Stimulated activated CD4-positive, alpha-beta T cell treated with anti-CD3 and anti-CD28 coated beads, Interleukin-2, amount 100 ng/mL, for 24 hours (primary cell): ENCODE measurements at places on chromosomes 6 and 20.

- DNase-seq = no peak
Observed at GRCh38 chr6:139016337-139017213, 12.0 kb upstream of the ABRACL start.

DNA sequence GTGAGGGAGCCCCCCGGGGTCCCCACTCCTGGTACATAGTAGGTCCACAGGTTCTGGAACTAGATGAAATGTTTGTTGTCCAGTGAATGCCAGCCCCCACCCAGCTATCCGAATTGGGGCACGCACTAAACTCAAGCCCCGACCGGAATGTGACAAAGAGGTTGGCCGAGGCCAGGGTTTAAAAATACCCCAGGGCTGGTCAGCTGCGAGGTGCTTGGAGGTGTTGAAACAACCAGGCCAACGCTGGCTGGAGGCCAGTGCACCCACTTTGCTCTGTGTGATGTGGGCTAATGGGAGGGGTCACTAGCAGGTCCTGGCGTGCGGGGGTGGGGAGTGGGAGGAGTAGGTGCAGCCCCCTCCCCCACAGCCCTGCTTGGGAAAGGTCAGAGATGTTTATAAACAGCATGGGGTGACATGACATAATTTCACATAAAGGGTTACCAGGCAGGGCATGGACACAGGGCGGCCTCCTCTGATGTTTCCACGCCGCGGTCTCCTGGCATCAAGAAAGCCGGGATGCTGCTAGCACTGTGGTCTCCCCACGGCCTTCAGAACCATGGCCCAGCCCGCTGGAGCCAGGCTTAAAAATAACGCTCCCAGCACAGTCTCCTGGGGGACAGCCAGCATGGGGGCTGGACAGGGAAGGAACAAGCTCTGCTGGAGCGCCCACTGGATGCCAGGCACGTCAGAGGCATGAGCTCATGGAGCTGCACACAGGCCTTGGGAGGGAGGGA, 111.2 kb upstream of the PTPN1 start:
- no peak for DNase-seq

DNA sequence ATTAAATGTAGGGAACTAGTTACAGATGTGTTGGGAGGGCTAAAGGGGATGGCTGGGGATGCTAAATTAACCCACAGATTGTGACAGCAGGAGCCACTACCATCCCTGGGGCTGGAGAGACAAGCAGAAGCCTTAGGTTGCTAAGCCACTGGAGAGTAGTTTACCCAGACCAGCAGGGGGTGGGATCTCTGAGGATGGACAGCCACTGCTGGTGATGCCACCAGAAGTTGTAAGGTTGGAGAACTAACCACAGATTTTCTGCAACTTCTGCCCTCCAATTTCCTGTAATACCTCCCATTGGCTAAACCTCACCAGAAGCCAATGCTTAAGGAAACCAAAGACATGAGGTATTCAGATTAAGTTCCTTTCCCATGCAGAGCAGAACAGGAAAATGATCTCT, 139.6 kb upstream of the NOX3 start:
- DNase-seq = no peak

DNA sequence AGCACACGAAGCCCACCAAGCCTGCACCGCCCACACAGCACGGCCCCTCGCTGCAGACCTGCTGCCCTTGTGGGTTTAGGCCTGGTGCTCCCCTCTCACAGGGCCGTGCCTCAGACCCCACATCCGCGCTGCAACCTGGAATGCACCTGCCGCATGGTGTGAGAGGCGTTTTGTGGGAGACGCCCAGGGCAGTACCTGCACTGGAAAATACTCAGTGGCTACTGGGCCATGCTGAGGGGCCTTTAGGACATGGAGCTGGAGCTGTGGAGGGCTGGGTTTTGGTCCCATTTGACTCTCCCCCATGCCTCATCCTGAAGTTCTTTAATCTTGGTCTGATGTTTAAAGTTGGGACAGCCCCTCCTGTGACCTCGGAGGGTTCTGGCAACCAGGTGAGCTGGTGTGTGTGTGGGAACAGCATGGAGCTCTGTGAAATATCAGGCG, 116.3 kb downstream of the ERMARD start:
- no peak for DNase-seq

- DNase-seq = no peak
Observed at GRCh38 chr20:63060057-63060991, 53.6 kb upstream of the BHLHE23 start.

GRCh38 chr6:38221251-38221650, 401.7 kb downstream of the ZFAND3 start:
- no peak for DNase-seq

GRCh38 chr6:1015825-1016224, 296.1 kb upstream of the FOXQ1 start:
- DNase-seq = no peak

DNA sequence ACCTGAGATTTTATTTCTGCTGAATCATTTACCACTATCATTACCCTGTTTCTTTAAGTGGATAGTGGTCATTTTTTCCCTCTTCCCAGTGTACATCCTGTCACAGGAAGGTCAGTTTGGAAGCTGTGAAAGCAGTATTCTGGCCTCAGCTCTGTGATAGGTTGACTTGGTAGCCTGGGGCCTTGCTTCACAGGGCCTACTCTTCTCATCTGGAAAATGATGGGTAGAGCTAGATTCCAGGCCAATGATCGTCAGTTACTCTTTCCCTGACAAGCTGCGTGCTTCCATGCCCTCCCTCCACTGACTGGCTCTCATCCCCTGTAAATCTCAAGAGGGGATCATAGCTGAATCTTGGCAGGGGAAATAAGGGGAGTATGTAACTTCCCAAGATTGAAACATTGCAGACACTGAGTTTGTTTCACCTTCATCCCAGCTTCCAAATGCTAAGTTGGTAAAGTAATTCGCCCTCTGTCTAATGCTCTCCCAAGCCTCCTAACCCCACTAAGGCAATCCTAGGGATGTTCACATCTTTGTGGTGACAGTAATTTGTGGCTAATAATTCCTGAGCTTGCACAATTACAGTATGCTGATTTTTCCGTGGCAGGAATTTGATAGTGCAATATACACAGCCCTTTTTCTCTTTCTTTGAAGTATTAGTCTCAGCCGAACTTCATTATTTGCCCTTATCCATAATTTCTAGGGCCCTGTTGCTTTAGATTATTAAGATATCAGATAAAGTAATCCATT, 51.2 kb downstream of the VAPB start:
- no peak for DNase-seq

DNA sequence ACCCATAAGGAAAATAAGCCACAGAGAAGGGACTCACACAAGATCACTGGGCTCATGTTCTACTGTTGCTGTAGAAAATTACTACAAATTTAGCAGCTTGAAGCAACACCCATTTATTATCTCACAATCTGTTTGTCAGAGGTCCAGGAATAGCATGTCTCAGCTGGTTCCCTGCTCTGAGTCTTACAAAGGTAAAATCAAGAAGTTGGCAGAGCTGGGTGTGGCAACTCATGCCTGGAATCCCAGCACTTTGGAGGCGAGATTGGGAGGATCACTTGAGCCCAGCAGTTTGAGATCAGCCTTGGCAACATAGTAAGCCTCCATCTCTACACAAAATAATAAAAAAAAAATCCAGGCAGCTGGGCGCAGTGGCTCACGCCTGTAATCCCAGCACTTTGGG, 28.5 kb upstream of the ZNF831 start:
- no peak for DNase-seq

- DNase-seq = no peak
Observed at GRCh38 chr20:5430670-5431069, 113.9 kb upstream of the PROKR2 start.

DNA sequence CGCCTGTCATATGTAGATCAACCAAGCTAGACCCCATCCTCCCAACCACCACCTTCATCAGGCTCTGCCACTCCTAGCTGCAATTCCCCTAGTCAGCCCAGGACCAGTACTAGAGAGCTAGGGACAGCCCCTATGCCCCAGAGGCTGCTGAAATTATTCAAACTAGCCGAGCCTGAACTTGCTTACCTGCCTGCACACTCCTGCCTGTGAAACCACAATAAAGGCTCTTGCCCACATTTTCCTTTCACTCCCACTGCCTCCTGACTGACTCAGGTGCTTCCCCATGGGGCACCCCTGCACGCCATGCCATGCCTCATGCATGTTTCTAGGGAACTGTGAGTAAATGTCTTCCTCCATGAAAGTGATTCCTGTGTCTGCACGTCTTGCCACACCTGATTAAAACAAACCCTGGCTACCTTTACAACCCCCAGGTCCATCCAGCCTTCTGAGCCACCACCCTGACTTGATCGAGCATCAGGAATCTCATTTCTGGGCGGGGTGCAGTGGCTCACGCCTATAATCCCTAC, 66.5 kb upstream of the IER3 start:
- peak; percentile 83 for DNase-seq

- no peak for DNase-seq
Observed at GRCh38 chr6:41277605-41278004, 8.9 kb downstream of the TREM1 start.
